Heart left ventricle (tissue), 16 donors: ENCODE measurements at places on chromosomes 11 and 22. TPM values are rescaled to one million over a fixed set of nuclear protein-coding genes. Genes with fewer than 3 reads are reported as not detected.
A peak's percentile ranks its signal among the peaks of the same experiment; 100 is the strongest.

DNA sequence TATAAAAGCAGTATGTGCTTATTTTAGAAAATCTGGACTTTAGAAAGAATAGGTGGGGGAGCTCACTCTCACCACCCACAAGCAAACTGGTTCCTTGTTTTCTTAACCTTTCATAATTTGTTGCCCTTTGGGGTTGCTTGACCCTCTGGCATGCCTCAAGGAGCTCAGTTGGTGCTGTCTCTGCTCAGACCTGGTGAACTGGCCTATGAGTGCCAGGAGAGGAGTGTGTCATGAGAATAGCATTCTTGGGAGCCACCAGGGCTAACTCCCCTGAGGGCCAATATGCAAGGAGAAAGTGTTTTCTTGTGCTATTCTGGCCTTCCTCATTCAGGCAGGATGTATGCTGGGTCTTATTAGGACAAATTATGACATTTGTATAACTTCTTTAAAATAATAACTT lies 21.0 kb upstream of the AMOTL1 start:
- DNase-seq = no peak

DNA sequence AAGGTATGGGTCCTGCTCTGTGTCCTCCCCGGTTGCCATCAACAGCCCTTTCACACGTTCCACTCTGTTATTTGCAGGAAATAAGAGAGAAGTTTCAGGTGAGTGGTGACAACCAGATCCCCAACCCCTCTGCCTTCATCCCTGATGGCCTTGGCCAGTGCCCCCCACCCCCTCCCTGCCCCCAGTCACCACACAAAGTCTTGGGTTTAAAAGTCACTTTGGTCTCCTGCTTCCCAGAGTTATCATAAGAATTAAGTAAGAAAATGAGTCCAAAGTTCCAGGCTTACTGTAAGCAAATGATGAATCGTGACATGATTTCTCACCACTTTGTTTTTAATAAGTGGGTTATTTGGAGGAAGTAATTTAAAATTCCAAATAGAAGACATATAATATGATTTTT lies 9.2 kb upstream of the OAF start:
- peak; percentile 7 for DNase-seq

The SPI1 gene
- total RNA-seq = 8.5 TPM

The THAP12 gene
- 15.2 TPM for total RNA-seq

The MEI1 gene
- not detected for total RNA-seq

GRCh38 chr22:20857247-20857643 lies 1.4 kb downstream of the PI4KA start:
- no peak for DNase-seq

DNA sequence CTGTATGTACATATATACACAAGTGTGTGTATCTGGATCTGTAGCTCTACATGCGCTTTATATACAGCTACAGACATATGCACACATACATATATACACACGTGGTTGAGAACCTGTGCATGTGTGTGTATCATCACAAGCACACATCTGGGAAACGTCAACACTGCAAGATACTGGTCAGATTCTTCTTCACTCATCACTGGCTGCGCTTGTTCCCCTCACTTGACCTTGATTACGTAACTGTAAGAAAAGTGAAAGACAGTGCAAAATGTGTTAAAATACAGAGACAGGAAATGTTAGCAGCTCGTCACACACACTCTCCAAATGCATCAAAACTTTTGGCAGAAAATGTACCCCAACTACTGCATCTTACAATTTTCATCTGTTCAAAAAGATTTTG lies 51.9 kb upstream of the MN1 start:
- no peak for DNase-seq

The AGBL2 gene
- not detected for total RNA-seq

DNA sequence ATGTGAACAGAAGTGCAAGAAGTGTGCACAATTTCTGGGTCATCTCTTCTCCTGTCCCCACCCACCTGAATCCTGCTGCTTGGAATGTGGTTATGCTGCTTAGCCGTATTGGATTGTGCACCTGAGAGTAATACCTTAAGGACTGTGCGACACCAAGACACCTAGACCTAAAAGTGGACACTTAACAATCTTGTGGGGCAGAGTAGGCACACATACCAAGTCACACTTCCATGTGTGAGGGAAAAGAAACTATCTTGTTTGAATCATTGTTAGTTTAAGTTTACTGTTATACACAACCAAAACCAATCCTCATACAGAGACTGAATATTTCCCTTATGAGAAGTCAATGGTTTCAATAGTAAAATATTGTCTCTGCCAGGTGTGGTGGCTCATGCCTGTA lies 93.7 kb downstream of the CCDC83 start:
- no peak for DNase-seq

- no peak for DNase-seq
These were observed 34.7 kb downstream of the LDHAL6A start for GRCh38 chr11:18490319-18490718.

DNA sequence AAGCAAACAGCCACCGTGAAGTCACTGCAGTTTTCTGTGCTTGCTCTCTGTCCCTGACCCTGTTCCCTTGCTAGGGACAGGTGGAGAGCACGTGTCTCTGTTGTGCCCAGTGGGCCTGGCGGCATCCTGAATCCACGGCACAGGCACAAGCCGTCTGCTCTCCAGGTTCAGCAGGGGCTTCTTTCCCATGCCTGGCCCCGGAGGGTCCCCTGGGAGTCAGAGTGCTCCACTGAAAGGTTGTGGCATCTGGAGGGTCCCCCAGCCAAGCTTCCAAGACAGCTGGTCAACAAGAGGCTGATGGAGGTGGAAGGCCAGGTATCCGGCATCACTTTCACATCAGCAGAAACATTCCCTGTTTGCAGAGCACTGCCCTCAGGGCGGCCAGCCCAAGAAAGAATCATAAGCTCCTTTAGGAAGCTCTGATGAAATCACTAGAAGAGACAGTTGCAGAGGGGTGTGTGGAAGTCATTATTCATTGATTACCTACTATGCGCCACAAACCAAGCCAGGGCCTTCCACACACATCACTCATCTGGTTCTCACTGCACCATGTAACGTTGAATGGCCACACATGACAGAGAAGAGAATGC lies 346.4 kb upstream of the B3GAT1 start:
- no peak for DNase-seq

DNA sequence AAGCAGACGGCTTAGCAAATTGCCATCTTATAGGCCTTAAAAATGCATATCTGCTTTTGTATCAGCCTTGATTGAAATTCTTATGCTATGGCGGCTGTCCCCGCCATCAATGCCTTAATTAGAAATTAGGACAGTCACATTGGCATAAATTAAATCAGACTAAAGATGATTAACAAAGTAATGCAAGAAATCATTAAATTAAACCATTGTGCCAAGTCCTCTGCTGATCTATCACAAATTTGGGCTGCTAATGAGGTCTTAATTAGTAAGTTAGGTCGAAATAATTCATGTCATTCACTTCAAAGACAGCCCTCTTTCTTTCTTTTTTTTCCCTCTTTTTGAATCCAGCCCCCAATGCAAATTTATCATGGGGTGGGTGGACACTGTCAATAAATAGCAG lies 159.3 kb downstream of the MIAT start:
- no peak for DNase-seq

The PRG3 gene
- total RNA-seq = not detected

The SAA4 gene
- not detected for total RNA-seq

The ZNF215 gene
- 0.72 TPM for total RNA-seq

DNA sequence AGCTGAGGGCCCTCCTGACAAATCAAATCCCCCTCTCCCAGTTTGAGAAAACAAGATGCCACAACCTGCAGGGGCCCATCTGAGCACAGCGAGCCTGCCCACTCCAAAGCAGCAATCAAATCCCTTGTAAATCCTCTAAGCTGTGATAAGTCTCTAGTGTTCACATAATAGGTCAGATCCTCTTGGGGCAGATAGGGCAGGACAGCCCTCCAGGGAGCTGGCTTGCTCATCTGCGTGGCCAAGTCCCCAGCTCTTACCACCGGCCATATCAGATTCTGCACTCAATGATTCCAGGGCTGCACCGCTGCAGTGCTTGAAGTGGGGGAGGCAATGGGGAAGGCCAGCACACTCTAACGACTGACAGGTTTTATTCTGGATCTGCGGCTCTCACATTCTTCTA lies 29.6 kb upstream of the FLI1 start:
- DNase-seq = no peak

The APOA4 gene
- total RNA-seq = not detected

The VPS37C gene
- 20.6 TPM for total RNA-seq

DNA sequence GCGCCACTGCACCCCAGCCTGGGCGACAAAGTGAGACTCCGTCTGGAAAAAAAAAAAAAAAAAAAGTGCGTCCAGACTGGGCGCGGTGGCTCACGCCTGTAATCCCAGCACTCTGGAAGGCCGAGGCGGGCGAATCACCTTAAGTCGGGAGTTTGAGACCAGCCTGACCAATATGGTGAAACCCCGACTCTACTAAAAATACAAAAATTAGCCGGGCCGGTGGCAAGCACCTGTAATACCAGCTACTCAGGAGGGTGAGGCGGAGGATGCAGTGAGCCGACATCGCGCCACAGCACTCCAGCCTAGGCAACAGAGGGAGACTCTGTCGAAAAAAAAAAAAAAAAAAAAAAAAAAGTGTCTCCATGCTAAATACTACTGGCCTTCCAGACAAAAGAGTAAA lies 1.3 kb downstream of the USP28 start:
- no peak for DNase-seq

The OR52E8 gene
- total RNA-seq = not detected

The IL17REL gene
- total RNA-seq = not detected

The SLC22A9 gene
- total RNA-seq = not detected

- DNase-seq = no peak
These were observed 14.0 kb downstream of the C11orf42 start for GRCh38 chr11:6219359-6219758.

DNA sequence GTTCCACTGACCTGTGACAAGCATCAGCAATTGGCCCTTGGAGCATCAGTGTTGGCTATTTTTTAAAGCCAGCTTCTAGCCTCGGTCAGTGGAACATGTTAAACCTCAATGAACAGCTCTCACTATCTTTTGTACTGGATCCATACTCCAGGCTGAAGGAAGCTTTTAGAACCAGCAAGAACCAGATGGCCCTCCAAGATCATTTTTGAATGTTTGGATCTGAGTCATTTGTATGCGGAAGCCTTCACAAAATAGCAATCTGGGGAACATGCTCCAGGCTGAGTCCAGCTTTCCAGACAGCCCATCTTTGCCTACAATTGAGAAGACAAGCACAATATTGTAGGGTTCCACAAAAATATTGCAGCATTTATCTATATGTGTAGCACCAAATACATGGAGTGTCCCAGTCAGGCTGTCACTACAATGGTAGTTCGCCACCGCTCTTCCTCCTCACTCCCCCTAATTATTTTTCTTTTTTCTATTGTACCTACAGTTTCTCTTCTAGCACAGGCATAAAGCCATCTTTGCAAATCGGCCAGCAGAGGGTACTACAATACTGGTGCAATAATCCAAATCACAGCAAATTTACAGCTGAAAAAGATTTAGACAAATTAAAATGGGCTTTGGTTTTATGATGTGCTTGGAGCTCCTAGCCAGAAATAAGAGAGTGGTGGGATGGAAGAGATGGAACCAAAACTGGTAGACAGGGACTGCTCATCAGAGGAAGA lies 177.4 kb upstream of the BLID start:
- no peak for DNase-seq

The YWHAH gene
- total RNA-seq = 78.8 TPM

The NLRP10 gene
- not detected for total RNA-seq

The TSPAN18 gene
- total RNA-seq = 57.7 TPM
